ENCODE measurements at places on chromosomes 7 and 10.
A peak's percentile ranks its signal among the peaks of the same experiment; 100 is the strongest.

- H3K27me3 ChIP-seq = no peaks in the 10 kb centered on the region
- no peak overlapping the region for H3K27ac ChIP-seq
- H3K4me1 ChIP-seq = no peaks in the 10 kb centered on the region
- no peaks in the 10 kb centered on the region for H3K36me3 ChIP-seq
- no peak overlapping the region for H3K4me3 ChIP-seq
Measured at GRCh38 chr7:20681258-20681882, 65.9 kb downstream of the ABCB5 start.

GRCh38 chr7:44329081-44329480 is 3.7 kb upstream of the CAMK2B start:
- DNase-seq = no peak
- H3K4me3 ChIP-seq = no peak overlapping the region
- H3K4me1 ChIP-seq = peaks cover 13% of the 10 kb centered on the region
- no peaks in the 10 kb centered on the region for H3K36me3 ChIP-seq

GRCh38 chr7:114109721-114110120 is 190.9 kb upstream of the PPP1R3A start:
- H3K27ac ChIP-seq = no peak overlapping the region
- DNase-seq = no peak
- no peak overlapping the region for H3K4me3 ChIP-seq
- H3K27me3 ChIP-seq = no peaks in the 10 kb centered on the region
- no peaks in the 10 kb centered on the region for H3K4me1 ChIP-seq
- H3K36me3 ChIP-seq = no peaks in the 10 kb centered on the region

DNA sequence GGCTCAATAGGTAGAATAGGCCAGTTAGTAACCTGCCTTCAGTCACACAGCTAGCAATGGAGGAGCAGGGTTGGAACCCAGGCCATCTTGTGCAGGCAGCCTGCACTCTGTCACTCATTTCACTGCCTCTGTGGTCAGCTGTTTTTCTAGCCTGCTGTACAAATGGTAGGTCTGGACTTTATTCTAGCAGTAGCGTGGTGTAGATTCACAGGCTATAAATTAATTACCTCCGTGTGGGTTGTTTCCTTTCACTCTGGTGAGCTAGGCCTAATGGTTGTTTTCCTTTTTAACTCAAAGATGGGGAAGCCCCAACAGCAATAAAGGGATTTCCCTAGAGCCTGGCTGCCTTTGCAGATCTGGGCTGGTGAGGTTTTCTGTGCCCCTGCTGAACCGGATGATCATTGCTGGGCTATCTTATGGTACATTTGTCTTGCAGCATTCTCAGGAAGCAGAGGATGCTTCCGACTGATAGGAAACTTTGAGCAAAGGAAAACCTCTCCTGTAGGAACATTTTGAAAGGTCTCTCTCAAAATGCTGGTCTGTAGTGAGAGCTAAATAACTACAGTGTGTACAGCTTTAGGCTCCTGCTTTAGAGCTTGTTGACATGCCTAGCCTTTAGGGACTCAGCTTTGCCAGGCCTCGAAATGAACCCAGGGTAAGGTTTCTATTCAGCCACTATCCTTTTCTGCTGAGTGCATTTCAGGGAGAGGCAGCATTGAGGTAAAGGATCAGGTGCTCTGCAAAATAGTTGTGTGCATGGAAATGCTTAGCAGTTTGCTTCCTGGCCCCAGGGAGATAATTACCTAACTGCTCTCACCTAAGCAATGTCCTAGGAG is 157.4 kb downstream of the ST7 start:
- peaks cover 7% of the 10 kb centered on the region for H3K36me3 ChIP-seq
- DNase-seq = no peak
- H3K4me1 ChIP-seq = peaks cover 20% of the 10 kb centered on the region
- no peaks in the 10 kb centered on the region for H3K27me3 ChIP-seq
- no peak overlapping the region for H3K27ac ChIP-seq

- H3K27ac ChIP-seq = no peak overlapping the region
- H3K4me3 ChIP-seq = no peak overlapping the region
- H3K36me3 ChIP-seq = no peaks in the 10 kb centered on the region
- no peak for DNase-seq
- no peaks in the 10 kb centered on the region for H3K27me3 ChIP-seq
Measured at GRCh38 chr7:114242992-114243507, 171.6 kb upstream of the FOXP2 start.

DNA sequence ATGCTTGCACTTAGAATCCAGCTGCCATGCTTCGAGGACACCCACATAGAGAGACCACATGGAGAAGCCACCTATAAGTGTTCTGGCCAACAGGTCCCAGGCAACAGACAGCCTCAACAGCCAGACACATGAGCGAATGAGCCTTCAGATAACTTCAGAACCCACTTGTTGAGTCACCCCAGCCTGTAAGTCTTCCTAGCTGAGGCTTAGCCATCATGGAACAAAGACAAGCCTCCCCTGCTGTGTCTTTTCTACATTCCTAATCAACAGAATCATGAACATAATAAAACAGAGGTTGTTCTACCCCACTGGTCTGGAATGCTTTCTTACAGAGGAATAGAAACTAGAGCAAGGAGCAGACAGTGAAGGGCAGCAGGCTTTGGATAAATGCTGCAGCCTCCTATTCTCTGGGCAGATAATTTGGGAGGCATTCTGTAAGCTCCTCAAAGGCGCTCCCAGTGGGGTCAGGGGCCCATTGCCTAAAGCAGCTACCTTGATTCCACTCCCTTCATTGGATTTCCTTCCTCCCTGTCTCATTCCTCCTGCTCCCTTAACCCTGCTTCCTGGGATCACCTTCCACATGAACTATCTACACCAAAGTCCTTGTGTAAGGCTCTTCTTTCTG is 4.6 kb downstream of the TLL2 start:
- H3K36me3 ChIP-seq = no peaks in the 10 kb centered on the region
- no peak overlapping the region for H3K27ac ChIP-seq
- no peak overlapping the region for H3K4me3 ChIP-seq
- peaks cover 1% of the 10 kb centered on the region for H3K4me1 ChIP-seq

DNA sequence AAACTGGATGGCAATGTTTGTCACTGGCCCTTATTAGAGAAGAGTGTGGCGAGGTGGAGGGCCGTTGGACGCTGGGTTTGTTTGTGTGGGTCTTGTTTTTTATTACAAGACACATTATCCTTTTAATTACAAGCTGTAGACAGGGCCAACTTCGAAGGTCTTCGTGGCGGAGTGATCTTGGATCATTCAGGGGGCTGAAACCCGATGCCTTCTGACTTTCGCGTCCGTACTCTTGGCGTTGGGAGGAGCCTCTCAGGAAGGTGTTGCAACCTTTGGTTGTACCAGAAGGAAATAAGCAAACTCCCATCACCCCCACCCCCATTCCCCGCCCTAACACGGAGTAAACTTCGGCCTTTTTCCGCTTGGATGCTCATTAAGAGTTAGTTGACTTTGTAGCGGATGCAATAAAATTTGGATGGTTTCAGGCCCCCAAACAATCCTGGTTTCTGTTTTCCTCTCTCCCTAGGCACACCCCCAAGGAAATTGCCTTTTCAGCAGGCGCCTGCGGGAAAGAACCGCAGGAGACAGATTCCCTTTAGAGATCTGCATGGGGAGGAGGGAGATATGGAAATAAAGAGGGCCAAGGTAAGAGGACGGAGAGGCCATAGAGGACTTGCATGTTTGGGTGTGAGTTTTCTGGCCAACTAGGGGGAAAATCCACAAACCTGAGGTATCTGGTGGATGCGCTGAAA is 294.5 kb upstream of the NFE2L3 start:
- no peak for DNase-seq
- H3K4me3 ChIP-seq = no peak overlapping the region
- no peak overlapping the region for H3K27ac ChIP-seq
- H3K36me3 ChIP-seq = no peaks in the 10 kb centered on the region

DNA sequence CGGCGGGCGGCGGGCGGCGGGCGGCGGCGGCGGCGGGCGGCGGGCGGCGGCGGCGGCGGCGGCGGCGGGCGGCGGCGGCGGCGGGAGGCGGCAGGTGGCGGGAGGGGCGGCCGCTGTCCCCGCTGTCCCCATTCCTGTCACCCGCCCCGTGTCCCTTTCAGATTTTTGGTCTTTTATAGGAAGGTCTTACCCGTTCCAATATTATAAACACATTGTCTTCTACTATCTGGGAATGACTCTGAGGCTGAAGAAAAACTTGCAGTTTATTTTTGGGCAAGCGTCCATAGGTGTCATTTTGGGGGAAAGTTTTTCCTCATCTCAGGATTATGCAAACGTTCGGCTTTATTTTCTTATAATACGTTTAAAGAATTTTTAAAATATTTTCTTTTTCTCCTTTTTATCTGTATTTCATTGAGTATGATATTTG is 578 bp downstream of the ZNF713 start:
- peak overlapping the region; percentile 89 for H3K27ac ChIP-seq
- peaks cover 3% of the 10 kb centered on the region for H3K36me3 ChIP-seq
- DNase-seq = no peak
- H3K27me3 ChIP-seq = peaks cover 5% of the 10 kb centered on the region

- H3K4me1 ChIP-seq = peaks cover 30% of the 10 kb centered on the region
- peak overlapping the region; percentile 68 for H3K4me3 ChIP-seq
- H3K27me3 ChIP-seq = no peaks in the 10 kb centered on the region
Measured at GRCh38 chr10:28284126-28284525, 18.7 kb downstream of the MPP7 start.

DNA sequence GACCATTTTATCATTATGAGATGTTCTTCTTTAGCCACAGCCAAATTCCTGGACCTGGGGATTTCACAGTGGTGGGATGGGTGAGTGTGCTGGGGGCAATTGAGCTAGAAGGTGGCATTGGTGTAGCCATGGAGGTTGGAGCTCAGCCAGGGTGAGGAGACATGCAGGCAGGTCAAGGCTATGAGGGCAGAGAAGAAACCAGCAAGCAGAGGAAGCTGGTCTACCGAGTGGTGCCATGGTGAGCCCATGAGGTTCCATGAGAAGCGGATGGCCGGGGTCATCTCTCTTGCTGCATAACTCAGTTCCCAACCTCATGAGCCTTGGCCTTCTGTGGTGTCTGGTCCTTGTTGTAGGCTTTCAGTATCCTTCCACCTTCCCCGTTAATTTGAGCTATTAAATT is 91.4 kb downstream of the CARD11 start:
- no peaks in the 10 kb centered on the region for H3K4me1 ChIP-seq
- no peak overlapping the region for H3K27ac ChIP-seq
- H3K4me3 ChIP-seq = no peak overlapping the region
- DNase-seq = no peak

DNA sequence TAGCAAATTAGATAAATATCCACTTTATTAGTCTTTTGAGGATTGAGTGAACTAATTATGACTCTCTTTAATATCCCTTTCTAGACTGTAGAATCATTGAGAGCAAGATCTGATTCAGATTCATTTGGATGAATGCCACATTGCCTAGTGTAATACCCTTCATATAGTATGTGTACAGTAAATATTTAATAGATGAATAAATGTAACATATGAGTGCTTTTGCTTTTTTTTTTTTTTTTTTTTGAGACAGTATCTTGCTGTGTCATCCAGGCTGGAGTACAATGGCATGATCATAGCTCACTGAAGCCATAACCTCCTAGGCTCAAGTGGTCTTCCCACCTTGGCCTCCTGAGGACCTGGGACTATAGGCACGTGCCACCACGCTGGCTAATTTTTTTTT is 14.8 kb downstream of the SAMD8 start:
- no peaks in the 10 kb centered on the region for H3K27me3 ChIP-seq
- no peaks in the 10 kb centered on the region for H3K4me1 ChIP-seq
- H3K27ac ChIP-seq = no peak overlapping the region
- DNase-seq = no peak
- H3K36me3 ChIP-seq = peaks cover 10% of the 10 kb centered on the region

DNA sequence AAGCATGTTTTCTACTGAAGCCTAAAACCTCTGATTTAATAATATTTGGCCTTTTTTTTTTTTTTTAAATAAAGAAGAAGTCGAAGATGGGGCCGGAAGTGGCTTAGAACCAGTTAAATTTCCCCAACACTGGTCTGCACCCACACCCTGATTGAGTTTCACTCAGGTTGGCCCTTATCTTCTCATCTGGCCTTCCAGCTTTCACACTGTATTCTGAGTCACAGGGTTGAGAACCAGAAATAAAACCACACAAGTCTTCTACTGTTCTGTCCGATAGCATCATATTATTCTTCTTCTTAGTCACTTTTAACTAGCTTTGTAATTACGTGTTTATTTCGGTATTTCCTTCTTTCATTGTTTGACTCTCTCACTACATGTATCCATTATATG is 9.9 kb downstream of the ZNF365 start:
- no peak for DNase-seq
- no peaks in the 10 kb centered on the region for H3K36me3 ChIP-seq
- H3K27me3 ChIP-seq = peaks cover 7% of the 10 kb centered on the region
- H3K27ac ChIP-seq = no peak overlapping the region

- no peaks in the 10 kb centered on the region for H3K36me3 ChIP-seq
- no peak overlapping the region for H3K4me3 ChIP-seq
- H3K27ac ChIP-seq = peak overlapping the region; percentile 31
- H3K4me1 ChIP-seq = peaks cover 53% of the 10 kb centered on the region
Measured at GRCh38 chr10:95531058-95531809, 29.9 kb downstream of the SORBS1 start.

DNA sequence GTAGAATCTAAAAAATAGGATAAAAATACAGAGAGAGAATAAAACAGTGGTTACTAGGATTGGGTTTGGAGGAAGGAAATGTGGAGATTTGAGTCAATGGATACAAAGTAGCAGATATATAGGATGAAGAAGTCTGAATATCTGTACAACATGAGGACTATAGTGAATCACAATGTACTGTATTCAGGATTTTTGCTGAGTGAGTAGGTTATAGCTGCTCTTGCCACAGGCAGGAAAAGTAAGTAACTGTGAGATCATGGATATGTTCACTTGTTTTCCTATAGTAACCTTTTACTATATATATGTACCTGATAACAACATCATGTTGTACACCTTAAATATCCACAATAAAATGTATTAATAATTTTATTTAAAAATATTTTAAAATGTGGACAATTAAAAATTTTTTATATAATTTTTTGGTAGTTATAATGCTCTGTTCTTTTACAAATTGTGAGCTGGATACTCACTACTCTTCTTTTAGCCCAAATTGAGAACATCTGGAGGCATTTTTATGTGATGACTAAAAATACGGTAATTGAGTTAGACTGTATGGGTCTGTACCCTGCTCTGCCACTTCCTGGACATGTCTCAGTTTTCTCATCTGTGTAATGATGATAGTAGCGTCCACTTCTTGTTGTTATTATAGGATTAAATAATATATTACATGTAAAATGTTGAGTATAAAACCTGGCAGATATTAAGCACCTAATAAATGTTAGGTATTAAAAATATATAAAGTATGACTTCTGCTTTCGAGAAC is 439.1 kb downstream of the AUTS2 start:
- H3K36me3 ChIP-seq = no peaks in the 10 kb centered on the region
- no peaks in the 10 kb centered on the region for H3K27me3 ChIP-seq
- H3K4me3 ChIP-seq = no peak overlapping the region
- DNase-seq = no peak
- peaks cover 13% of the 10 kb centered on the region for H3K4me1 ChIP-seq

- no peaks in the 10 kb centered on the region for H3K4me1 ChIP-seq
- H3K27ac ChIP-seq = no peak overlapping the region
- H3K36me3 ChIP-seq = no peaks in the 10 kb centered on the region
- peaks cover 36% of the 10 kb centered on the region for H3K27me3 ChIP-seq
- H3K4me3 ChIP-seq = no peak overlapping the region
Measured at GRCh38 chr7:137682596-137682995, 164.2 kb downstream of the DGKI start.

Measured in type B pancreatic cell (in vitro differentiated cells).